CD4-positive, CD25-positive, alpha-beta regulatory T cell (primary cell): ENCODE measurements at places on chromosomes 4 and X. TPM values are rescaled to one million over a fixed set of nuclear protein-coding genes. Genes with fewer than 3 reads are reported as not detected.

OPRPN gene
- not detected for polyA plus RNA-seq

GRCh38 chr4:14151101-14151500, 523.6 kb upstream of the BOD1L1 start:
- no peak for DNase-seq
- no peaks in the 10 kb centered on the region for H3K27me3 ChIP-seq
- H3K27ac ChIP-seq, result no peak overlapping the region
- no peaks in the 10 kb centered on the region for H3K4me1 ChIP-seq
- no peaks in the 10 kb centered on the region for H3K36me3 ChIP-seq

DNA sequence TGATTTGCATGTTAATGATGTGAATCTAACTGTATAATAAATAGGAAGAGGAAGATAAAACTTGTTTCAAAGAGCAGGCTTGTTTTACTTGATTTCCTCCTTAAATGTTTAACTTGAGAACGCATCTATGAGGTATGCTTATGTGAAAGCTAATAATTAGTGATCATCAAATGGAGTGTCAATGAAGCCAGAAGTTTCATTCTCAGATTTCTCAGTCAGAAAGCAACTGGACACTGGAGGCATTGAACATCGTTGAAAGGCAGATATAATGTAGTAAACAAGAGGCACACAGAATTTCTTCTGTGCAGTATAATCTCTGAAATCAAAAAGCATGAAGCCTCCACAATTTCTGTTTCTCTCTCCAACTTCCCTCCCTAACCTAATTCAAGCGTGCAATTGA, 672.9 kb downstream of the ADGRL3 start:
- no peak overlapping the region for H3K27ac ChIP-seq
- H3K4me3 ChIP-seq, result no peak overlapping the region
- no peaks in the 10 kb centered on the region for H3K36me3 ChIP-seq
- DNase-seq, result no peak
- no peaks in the 10 kb centered on the region for H3K27me3 ChIP-seq

- H3K27ac ChIP-seq, result no peak overlapping the region
- no peaks in the 10 kb centered on the region for H3K27me3 ChIP-seq
- H3K4me1 ChIP-seq, result no peaks in the 10 kb centered on the region
- H3K4me3 ChIP-seq, result no peak overlapping the region
These were observed 349.7 kb upstream of the SLC7A11 start for GRCh38 chr4:138591808-138592207.
